ENCODE measurements at places on chromosomes 2 and 18.

- no peak for DNase-seq
Measured at GRCh38 chr18:43141208-43141607, 25.7 kb upstream of the RIT2 start.

- DNase-seq, result no peak
Measured at GRCh38 chr18:63848159-63848558, 39.3 kb upstream of the SERPINB2 start.

DNA sequence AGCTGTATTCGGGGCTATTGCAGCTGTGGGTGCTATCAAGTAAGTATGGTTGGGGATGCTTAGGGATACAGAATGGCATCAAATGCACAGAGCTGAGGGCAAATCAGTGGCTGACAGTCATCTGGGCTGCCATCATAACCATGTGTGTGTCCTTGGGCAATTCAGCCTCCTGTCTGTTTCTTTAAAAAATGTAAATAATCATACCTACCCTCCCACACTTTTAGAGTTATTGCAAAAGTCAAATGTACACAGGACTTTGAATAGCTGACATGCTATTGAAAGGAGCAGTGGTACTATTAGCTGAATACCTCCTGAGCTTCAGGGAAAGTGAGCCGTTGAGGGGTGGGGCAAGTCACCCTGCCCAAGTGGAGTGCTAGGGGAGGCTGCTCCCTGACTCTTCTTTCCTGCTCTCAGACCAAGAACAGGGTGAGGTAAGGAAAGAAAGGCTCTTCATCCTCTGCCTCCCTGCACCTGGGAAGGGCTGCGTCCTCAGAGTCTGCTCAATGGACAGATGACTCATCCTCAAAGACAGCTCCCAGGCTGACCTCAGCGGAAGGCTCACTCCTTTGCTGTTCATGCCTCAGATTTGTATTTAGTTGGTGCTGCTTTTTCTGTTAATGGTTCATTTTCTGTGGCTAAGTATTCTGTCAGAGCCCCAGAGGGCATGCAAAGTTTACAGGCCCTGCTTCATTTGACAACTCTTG, 54.9 kb upstream of the BZW1 start:
- no peak for DNase-seq

DNA sequence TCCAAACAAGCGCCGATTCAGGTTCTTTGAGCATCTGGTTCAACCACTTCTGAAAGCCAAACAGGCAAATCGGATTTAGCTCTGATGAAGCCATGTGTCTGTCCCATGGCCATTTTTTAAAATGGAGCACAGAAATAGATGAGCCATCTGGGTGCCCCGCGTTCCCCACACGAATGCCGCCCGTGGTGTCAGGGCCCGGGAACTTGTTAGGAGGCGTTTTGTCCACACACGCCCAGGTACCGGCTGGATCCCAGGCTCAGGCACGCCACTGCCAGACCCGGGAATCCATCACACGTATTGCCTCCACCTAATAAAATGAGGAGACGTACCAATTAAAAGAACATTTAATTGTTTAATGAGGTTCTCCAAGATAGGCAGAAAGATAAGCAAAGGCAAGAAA, 374.4 kb upstream of the SALL3 start:
- no peak for DNase-seq

GRCh38 chr2:176931588-176932563, 280.7 kb upstream of the HNRNPA3 start:
- DNase-seq, result no peak

GRCh38 chr2:163407296-163407695, 328.5 kb downstream of the FIGN start:
- DNase-seq, result no peak

DNA sequence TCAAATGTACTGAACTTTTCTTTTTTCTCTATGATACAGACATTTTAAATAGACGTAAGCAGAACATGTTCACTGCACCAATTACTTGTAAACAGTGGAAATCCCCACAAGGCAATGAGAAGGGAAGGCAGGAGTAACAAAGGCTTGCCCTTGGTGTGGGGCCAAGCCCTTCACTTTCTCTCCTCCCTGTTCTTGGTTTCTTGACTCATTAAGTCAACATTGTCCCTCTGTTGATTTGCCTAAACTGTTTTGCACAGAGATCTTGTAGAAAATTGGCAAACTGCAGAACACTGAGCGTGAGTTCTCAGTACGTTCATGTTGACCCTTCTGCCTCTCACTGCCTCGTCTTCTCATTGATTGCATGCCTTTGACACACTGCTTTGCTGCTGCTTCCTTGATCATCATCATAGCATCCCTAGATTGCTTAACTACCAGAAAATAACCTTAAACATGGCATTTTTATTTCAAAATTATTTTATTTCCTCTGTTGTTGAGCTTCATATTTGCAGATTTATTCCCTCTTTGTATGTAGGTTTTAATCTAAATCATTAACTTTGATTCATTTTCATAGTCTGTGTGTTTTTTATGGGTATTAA, 257.7 kb downstream of the PTGR3 start:
- DNase-seq, result no peak

- DNase-seq, result no peak
Measured at GRCh38 chr2:71788601-71789240, 335.4 kb downstream of the DYSF start.

- peak; percentile 64 for DNase-seq
Measured at GRCh38 chr2:111883661-111884591, at the start of gene ANAPC1. Gene ANAPC1 (minus strand): TSS chr2:111884193. CDS start chr2:111880825, 3,368 bp downstream.

- DNase-seq, result no peak
Measured at GRCh38 chr2:131058214-131058843, 34.9 kb downstream of the FAM168B start.

- DNase-seq, result no peak
Measured at GRCh38 chr18:70420146-70420898, 131.5 kb downstream of the SOCS6 start.

DNA sequence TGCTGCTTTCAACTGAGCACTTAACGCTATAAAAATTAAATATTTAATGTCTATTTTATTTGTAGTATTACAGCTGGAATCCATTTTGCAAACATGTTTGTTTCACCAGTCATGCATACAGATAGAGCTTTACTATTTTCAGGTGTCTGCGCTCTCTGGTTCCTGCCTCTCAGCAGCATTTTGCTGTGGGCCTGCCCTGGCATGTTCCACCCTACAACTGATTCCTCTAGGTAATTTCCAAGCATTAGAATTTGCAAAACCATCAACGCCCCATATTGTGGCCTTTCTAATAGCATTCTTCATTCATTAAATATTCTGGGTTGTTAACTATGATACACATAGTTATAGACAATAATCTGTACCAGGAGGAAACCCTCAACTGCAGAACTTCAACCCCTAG, 266.4 kb upstream of the DLGAP1 start:
- DNase-seq, result no peak

DNA sequence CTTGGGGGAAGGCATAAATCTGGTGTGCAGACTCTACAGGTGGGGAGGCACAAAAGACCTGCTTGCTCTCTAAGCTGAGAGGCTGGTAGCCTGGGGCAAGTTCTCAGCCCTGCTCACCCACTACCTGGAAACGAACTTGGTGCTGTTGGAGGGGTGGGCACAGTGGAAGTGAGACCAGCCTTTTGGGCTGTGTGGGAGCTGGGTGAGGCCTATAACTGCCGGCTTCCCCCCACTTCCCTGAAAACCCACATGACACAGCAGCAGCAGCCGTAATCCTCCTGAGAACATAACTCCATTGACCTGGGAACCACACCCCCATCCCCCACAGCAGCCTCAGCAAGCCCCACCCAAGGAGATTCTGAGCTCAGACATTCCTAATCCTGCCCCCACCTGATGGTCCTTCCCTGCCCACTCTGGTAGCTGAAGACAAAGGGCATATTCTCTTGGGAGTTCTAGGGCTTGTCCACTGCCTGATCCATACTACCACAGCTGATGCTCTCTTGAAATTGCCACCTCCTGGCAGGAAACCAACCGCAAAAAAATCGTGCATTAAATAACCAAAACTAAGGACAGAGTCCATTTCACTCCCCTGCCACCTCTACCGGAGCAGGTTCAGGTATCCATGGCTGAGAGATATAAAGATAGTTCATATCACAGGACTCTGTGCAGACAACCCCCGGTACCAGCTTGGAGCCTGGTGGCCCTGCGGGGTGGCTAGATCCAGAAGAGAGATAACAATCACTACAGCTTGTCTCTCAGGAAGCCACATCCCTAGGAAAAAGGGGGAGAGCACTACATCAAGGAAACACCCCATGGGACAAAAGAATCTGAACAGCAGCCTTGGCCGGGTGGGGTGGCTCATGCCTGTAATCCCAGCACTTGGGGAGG, 178.1 kb downstream of the NDUFA10 start:
- no peak for DNase-seq

DNA sequence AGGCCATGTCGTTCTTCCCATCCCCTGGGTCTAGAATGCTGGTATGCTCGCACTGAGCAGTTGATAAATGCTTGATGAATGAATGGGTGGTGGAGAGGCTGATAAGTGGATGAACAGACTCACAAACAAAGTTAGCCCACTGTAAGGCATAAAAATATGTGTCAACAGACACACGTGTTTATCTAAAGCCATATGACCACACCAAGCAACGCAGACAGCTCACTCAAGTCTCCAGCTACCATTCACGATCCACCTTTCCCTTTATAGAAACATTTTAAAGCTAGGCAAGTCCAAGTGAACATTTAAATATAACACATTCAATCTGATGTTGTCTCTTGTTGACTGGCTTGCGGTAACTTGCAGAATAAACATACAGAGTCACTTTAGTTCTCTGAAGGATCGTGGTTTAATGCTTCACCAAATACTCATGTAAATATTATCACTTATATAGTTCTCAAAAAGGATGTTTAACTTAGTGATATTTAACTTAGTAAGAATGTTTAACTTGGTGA, 105.5 kb downstream of the NOL10 start:
- no peak for DNase-seq

DNA sequence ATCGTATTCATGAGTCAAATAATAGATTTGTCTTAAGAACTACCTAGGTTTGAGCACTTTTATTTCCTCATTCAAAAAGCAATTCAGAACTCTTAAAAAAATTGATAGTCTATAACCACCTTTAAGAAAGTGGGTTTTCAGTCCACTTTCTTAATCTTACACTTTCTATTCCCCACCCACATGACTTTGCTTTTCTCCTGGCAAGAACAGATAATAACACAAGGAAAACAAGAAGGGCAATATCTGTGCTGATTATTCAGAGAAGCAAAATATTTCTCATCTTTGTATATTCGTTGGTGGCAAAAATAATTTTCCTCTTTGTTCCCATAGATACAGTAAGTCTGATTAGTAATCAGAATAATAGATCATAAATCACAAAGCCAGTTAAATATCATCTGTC, 130.6 kb upstream of the DNAJC10 start:
- DNase-seq, result no peak

DNA sequence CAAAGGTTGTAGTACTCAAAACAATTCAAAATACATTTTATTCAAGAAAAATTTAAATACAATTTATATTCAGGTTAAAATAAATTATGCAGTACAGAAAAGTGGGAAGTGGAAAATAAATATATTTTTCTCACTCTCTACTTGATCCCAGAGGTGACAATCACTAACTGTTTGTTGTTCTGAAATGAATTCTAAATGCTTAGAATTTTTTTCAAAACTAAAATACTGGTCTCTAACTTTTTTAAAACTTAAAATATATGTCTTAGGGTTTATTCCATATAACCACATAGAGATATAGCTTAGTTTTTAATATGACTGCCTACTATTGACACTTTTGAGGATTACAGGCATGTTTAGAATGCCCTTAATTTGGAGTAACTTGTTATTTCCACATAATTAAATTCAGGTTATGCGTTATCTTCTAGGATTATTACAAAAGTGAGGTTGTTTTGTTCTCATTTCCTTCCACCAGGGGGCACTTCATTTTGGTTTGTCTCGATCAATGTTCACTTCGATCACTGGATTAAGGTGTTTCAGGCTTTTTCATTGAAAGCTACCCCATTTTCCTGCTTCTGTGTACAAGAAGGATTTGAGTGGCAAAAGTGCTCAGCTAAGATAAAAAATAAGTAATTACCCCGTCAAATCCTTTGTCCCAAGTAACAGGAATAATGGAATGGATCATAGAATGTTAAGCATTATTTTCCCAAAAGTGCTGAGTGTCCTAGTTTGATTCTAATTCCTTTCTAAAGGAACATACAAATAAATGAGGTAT, 27.1 kb upstream of the TFPI start:
- no peak for DNase-seq

- DNase-seq, result no peak
Measured at GRCh38 chr2:239550357-239550756, 149.5 kb upstream of the HDAC4 start.

GRCh38 chr18:79545736-79546171, 133.8 kb upstream of the CTDP1 start:
- no peak for DNase-seq

DNA sequence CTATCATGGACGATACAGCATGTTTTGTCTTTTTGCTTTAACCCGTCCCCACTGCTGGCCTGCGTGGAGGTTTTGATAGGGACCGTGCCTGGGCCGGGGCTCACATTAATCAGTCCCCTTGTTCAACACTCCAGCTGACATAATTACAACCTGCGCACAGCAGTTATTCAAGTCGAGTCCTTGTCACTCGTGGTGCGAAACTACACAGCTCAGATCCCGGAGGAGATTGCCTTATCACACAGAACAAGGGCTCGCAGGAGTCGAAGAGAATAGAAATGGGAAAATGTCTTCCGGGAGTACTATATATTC, 304.4 kb downstream of the ZNF407 start:
- no peak for DNase-seq

- no peak for DNase-seq
Measured at GRCh38 chr2:10861765-10862164, 49.2 kb upstream of the PDIA6 start.

- no peak for DNase-seq
Measured at GRCh38 chr2:176914371-176914770, 298.2 kb upstream of the HNRNPA3 start.

GRCh38 chr18:64207820-64208219, 58.9 kb upstream of the LINC00305 start:
- no peak for DNase-seq

DNA sequence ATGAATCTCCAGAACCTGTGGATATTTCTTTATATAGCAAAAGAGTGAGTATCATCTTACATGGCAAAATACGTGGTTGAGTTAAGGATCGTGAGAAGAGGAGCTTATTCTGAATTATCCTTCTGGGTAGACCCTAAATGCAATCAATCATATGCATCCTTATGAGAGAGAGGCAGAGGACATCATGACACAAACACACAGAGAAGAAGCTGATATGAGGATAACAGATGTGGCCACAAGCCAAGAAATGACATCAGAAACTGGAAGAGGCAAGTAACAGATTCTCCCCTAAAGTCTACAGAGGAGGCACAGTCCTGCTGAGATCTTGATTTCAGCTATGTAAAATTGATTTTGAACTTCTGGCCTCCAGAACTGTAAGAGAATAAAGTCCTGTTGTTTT, 730.2 kb upstream of the ZNF804A start:
- DNase-seq, result no peak

- no peak for DNase-seq
Measured at GRCh38 chr2:8408560-8409460, 273.0 kb upstream of the ID2 start.

DNA sequence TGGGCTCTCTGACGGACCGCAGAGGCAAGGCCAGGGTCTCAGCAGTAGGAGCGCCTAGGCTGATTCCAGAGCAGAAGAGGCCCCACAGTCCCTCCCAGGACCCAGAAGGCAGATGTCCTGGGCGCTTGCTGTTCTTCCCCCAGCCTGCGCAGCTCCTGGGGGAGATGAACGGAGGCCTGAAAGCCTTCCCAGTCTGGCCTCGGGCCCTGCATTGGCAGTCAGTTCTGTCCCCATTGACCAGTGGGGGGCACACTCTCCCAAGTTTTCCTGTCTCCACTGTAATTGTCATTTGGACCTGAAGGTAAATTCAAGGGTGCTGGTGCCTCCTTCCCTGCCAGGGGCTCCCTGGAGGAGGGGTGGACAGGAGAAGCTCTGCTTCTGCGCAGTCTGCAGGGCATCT, 345.7 kb downstream of the CYP26B1 start:
- no peak for DNase-seq

All from esophagus squamous epithelium (tissue), 5 donors.